ENCODE measurements at places on chromosomes 3 and 15.

GRCh38 chr3:101950985-101951733 is 101.8 kb downstream of the NFKBIZ start:
- no peak for DNase-seq

GRCh38 chr3:22296601-22297000 is 545.6 kb upstream of the ZNF385D start:
- no peak for DNase-seq

- DNase-seq: no peak
Observed at GRCh38 chr3:42666022-42666421, 12.5 kb downstream of the ZBTB47 start.

GRCh38 chr15:29252234-29252633 is 17.4 kb downstream of the NSMCE3 start:
- DNase-seq: no peak

GRCh38 chr15:101609742-101610610 is 42.2 kb downstream of the TM2D3 start:
- no peak for DNase-seq

DNA sequence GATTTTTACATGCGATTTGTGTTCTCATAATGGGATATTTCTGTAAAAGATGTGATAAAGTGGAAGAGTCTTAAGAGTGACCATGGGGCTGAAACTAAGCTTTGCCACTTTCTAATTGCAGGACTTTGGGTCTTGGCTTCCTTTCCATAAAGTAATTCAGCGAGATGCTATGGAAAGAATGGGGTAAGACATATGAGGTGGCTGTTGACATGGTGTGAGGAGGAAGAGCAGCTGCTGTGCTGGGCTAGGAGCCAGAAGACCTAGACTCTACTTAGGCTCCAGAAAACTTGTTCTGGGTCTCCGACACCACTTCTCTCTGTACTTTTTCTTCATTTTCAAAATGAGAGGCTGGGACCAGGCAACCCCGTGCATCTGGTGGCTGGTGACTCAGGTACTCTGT is 654.5 kb upstream of the CFAP20DC start:
- DNase-seq: no peak

- DNase-seq: peak; percentile 95
Observed at GRCh38 chr3:112390783-112391641, 58.1 kb downstream of the CD200 start.

DNA sequence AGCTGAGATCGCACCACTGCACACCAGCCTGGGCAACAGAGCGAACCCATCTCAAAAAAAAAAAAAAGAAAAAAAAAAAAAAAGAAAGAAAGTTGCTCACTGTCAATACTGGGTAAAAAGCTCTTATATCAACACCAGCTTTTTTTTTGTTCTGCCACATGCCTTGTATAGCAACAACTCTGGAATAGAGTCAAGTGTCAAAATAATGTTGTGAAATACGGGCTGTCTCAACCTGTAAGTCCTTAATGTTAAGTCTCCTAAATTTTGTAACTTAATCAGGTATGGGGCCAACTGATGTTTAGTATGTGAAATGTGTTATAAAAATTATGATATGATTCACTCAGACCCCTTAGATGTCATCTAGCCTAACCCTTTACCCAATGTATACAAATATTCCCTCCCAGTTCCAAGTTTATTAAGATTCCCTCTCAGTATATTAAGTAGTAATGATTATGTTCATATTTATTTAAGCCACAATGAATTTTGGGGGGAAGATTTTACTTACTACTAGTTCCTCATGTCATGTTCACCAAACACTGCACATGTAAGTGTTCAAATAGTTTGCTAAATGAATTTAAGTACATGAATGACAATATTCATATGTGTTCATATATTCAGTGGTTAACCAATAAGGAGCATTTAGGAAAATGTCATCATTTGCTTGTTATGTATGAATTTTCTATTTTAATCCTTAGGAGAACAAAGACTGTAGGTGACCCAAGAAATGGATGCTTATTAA is 52.2 kb downstream of the GPR160 start:
- DNase-seq: no peak

DNA sequence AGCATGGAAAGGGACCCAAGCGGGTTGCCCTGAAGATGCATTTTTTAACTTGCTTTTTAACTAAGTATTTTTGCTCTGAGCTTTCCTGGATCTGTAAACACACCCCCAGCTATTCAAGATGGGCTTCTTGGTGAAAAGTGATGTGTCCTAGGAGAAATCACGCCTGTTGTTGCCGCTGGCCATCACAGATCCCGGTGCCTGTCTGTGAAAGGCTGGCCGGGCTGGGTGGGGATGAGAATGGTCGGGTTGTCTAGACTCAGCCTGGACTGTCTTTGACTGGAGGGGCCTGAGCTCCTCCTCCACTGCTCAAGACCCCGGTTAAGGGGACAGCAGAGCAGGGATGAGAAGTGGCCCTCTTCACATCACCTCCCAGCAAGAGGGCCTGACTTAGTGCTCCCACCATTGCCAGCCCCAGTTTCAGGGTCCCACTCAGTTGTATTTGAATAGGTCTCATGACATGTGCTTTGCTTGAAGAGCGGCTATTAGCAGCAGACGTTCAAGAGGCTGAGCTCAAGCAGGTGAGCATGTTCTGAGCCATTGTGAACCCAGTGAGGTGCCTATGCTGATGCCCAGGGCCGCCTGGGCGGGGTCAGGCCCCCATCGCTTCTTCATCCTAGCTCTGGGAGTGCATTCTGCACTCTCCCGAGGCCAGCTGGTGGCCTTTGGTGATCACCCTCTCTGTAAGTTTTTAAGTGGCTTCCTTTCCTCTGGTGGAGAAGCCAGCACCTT is 79.9 kb downstream of the IGF1R start:
- DNase-seq: no peak

Data from HS-27A (cell line).